ENCODE measurements at places on chromosomes 7 and 10.

DNA sequence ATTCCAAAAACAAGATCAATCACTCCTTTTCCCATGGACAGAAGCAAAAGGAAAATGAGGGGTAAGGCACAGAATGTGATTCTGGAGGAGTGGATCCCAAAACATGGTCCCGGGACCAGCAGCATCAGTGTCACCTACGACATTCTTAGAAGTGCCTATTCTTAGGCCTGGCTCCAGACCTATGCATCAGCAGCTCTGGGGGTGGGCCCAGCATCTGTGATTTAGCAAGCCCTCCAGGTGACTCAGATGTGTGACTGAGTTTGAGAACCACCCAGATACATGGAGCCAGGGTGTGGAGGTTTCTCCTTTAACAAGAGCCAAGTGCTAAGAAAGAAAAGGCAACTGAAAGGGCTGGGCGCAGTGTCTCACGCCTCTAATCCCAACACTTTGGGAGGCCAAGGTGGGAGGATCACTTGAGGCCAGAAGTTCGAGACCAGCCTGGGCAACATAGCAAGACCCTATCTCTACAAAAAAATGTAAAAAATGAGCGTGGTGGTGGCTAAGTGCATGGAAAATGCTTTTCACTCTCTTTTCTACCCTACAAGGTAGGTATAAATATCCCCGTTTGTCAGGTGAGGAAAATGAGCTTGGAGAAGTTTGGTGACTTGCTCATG lies 17.1 kb upstream of the ARPC1A start:
- no peak for DNase-seq

GRCh38 chr7:140230516-140230860 lies 53.7 kb upstream of the KDM7A start:
- DNase-seq: no peak

GRCh38 chr7:106074257-106074656 lies 37.9 kb downstream of the SYPL1 start:
- no peak for DNase-seq

- DNase-seq: no peak
These were observed 55.7 kb upstream of the JCAD start for GRCh38 chr10:30114881-30115625.

DNA sequence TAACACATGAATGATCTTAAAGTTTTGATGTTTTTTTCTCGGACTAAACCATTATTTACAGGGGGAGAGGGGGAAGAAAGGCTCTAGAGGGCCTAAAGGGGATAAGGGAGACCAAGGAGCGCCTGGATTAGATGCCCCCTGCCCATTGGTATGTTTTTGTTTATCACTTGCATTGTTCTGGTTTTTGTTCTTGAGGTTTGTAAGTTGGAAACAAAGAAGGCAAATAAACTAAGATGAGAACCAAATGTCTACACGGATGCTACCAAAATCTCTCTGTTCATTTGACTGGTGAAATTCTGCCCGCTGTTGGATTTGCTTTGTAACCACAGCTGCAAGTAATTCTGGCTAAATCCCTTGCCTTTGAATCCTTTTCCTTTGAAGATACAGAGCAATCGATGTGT lies 99.8 kb upstream of the MACROH2A2 start:
- no peak for DNase-seq

- DNase-seq: no peak
These were observed 32.7 kb upstream of the RASGEF1A start for GRCh38 chr10:43299579-43299978.

DNA sequence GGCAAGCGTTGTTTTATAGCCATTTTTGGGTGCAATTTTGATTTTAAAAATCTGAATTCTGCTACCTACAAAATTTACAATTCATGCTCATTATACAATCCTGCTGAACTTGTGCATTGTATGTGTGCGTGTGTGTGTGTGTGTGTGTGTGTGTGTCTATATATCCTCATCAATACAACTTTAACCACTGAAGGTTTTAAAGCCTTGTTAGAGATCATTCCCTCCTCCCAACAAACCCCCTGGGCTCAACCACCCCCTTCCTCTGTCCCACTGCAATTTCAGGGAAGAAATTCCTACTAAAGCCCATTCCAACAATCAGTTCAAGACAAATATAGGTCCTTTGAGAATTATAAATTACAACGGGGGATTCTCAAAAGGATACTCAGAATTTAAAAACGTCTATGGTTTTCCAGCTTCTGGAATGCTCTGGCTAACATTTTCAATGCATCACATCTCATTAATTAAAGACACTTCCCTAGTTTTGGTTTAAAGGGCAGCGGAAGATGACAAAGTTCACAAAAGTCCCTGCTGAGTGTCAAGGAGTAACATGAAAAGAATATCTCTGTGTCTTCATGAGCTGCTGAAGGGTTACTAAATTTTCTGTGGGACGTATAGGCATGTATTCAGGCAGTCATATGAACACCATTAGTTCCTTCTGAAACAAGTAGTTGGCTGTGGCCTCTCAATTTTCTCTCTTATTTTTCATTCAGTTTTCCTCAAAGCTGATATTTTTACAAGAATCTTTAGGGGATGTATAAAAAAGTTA lies 889 bp upstream of the SEMA3A start:
- DNase-seq: no peak

DNA sequence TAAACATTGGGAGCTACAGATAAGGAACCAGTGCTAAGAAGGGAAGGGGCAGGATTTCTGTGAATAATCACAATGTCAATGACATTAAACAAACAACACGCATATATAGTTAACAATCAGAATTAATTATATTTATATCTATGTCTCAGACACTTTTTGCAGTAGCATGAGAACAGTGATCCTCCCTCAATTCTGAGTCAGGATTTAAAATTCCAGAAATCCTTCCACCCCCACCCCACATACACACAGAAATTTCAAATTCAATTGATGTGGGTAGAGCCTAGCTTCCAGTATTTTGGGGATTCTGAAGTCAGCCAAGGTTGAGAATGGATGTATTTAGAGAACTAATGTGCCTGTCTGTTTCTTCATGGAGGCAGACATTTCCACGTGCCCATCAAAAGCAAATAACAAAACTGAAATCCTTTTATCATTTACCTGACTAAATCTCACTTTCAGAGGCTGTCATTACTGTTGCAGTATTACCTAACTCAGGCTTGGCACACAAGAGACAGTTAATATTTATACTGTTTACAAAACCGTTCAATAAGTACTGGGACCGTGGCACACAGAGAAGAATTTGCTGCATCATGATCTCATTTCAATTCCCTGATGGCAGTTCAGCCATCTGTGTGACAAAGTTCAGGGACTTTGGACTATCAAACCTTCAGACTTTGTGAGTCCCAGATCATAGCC lies 116.6 kb upstream of the PALS2 start:
- no peak for DNase-seq

- DNase-seq: peak; percentile 72
These were observed 14.8 kb downstream of the ADAM8 start for GRCh38 chr10:133261726-133262325.

- no peak for DNase-seq
These were observed 23.6 kb downstream of the DAGLB start for GRCh38 chr7:6423942-6424701.

DNA sequence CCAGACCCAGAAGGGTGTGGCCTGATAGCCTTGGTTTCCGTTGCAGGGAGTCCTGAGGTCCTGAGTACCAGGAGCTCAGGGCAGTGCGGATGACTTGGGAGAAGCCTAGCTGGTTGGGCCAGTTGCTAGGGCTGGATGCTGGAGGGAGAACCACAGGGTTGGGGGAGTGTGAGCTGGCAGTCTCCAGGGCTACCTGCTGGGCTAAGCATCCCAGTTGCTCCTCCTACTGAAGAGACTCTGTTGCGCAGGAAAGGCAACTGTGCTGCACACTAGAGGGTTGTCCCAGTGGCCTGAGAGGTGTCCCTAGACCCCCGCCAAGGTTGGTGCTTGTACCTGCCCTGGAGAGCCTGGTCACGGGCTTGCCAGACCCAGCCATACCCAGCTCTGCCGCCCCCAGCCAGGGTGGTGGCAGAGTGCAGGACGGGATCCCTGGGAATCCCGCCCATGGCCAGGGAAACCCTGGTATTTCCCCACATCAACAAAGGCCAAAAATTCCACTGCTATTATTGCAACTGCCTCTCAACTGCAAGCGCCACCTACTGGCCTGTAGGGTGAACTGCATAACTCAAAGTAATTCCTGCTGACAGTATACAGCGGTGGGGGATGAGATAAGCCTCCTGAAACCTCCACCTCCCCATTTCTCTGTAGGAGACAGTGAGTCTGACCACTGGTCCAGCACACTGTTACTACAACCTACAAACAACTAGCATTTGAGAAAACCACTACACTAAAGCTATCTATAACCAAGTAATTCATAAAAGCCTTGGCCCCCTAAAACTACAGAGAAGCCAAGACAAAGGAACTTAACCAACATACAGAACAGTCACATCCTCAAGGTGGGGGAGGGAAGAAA lies 67.6 kb upstream of the DDC start:
- DNase-seq: no peak

GRCh38 chr7:134852625-134853024 lies 73.2 kb downstream of the CALD1 start:
- no peak for DNase-seq

DNA sequence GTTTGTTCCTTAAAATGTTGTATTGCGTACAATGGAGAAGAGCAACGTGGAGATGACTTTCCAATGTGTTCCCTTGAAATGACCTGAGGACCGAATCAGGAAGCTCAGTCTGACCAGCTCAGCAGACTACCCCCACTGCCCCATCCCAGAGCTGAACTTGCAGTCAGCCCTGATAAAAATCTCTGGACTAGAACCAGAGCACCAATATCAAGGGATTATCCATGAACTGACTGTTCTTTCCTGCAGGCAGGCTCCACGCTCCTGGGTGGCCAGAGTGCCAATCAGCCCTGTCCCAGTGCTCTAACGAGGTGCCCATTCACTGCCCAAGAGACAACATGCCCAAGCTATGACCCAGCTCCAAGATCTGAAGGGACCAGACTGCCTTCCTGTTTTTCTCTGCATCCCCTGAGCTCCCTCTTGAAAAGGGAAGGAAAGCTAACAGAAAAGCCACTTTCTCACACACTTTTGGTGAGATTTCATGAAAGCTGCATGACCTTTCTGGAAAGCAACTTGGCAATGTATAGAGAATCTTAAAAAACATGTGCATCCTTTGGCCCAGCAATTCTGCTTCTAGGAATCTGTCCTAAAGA lies 130.2 kb downstream of the KCNMA1 start:
- no peak for DNase-seq

GRCh38 chr10:120942806-120943413 lies 91.7 kb downstream of the WDR11 start:
- peak; percentile 21 for DNase-seq

- no peak for DNase-seq
These were observed 34.3 kb downstream of the HTRA1 start for GRCh38 chr10:122495406-122496340.

- DNase-seq: no peak
These were observed 23.5 kb downstream of the GNAT3 start for GRCh38 chr7:80488406-80488805.

DNA sequence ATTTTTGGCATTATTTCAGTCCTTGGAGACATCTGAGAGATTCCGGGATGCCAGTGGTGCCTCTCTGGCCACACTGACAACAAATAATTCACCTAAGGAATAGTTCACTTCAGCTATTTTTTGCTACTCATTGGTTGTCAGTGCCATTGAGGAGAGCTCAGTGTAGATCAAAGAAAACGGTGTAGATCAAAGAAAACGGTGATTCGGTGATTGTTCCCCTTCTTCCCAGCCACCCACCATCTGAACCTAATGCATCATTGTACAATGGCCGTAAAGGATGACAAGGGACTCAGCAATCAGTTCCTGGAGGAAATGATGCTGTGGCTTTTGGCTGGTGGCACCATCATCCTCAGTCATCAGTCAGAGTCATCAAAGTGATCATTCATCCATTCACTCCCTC lies 80.6 kb downstream of the PTPRZ1 start:
- no peak for DNase-seq

GRCh38 chr7:120979765-120980499 lies 8.6 kb upstream of the CPED1 start:
- DNase-seq: no peak

DNA sequence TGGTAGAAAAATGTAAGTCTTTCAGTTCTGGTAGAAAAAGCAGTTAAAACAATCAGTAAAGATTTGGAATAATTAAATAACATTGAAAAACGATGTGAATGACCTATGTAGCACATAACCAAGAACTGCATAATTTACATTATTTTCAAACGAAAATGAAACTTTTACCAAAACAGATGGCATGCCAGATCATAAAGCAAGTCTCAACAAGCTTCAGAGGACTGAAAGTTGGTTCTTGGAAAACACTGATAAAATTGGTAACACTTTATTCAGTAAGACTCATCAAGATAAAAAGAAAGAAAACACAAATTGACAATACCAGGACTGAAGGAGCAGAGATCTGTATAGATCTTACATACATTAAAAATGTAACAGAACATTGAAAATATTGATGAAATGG lies 92.8 kb downstream of the VIPR2 start:
- no peak for DNase-seq

GRCh38 chr10:75597773-75598440 lies 166.5 kb downstream of the LRMDA start:
- no peak for DNase-seq

DNA sequence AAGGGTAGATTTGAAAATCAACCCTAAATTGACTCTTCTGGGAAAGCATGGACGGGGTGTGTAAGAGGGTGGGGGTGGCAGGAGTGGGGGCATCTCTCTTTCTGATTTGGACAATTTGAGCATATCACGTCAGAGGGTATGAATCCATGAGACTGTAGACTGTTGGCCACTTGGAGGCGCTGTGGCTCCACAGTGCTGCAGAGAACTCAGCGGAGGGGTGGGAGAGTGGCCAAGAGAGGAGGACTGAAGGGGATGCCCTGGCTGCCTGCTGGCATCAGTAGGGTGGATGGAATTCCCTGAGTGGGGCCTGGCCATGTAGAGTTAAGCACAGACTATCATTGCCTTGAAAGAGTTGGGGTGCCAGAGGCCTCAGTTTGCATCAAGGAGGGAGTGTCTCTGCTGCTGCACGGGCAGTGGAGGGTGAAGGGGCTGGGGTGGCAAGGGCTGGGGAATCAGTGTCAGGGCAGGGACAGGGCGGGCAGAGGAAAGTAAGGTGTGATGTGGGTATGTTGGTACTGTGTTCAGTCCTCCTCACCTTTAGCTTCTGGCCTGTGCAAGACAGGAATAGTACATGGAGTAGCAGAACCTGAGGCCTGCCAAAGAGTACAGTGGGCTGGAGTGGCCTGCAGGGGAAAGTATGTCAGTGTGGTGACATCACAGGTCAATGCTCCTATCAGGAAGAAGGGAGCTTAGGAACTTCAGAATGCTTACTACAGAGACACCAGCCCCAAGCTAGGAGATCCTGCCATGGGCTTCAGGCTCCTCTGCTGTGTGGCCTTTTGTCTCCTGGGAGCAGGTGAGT lies 133.5 kb upstream of the PRSS58 start:
- DNase-seq: no peak

All from bone marrow (tissue), 2 donors.